ENCODE measurements at places on chromosomes 12 and 14.
A peak's percentile ranks its signal among the peaks of the same experiment; 100 is the strongest.

GRCh38 chr14:100526632-100527031 lies 60.6 kb downstream of the BEGAIN start:
- no peaks in the 10 kb centered on the region for H3K27me3 ChIP-seq
- H3K27ac ChIP-seq = no peak overlapping the region
- H3K36me3 ChIP-seq = peaks cover 4% of the 10 kb centered on the region
- H3K4me3 ChIP-seq = no peak overlapping the region
- peak; percentile 9 for DNase-seq
- no peaks in the 10 kb centered on the region for H3K4me1 ChIP-seq

DNA sequence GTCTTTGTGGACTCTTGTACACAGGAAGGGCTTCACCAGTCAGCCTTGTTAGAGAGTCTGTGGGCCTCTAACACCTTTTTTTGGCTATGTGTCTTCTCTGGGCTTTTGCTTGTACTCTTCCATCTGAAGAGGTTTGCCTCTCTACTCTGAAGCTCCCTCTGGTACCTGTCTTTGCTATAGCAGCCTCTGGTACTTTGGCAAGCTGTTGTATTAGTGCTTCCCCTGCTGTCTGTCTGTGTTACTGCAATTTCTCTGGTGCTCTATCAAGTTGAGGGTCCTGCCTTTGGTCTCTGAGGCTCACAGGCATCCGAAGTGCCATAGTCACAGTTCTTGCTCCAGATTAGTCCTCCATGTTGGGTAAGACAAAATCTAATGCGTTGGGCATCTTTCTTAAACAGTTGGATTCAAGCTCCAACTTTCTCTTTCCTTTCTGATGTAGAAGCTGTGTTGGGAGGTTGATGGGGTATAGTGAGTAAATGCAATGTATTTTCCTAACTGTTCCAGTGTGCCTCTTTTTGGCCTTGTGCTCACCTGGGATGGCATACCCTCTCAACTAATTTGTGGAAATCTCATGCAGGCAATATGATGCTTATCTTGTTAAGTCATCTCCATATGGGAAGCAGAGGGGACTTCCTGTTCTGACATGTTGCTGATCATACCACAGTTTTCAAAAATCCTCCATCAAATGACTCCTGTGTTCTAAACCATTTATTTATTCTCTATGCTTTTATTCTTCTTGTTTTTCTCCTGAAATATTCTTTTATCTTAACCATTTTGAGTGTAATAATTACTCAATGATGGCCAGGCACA lies 88.8 kb downstream of the ATF7IP start:
- DNase-seq = no peak
- H3K27ac ChIP-seq = peak overlapping the region; percentile 80
- peak overlapping the region; percentile 21 for H3K4me3 ChIP-seq
- H3K27me3 ChIP-seq = no peaks in the 10 kb centered on the region

- H3K27ac ChIP-seq = no peak overlapping the region
- no peaks in the 10 kb centered on the region for H3K36me3 ChIP-seq
- H3K4me1 ChIP-seq = no peaks in the 10 kb centered on the region
- DNase-seq = no peak
Observed at GRCh38 chr12:62844915-62845314, 90.0 kb downstream of the PPM1H start.

- DNase-seq = no peak
- no peak overlapping the region for H3K27ac ChIP-seq
- H3K4me1 ChIP-seq = no peaks in the 10 kb centered on the region
- H3K4me3 ChIP-seq = no peak overlapping the region
- no peaks in the 10 kb centered on the region for H3K27me3 ChIP-seq
Observed at GRCh38 chr14:102579696-102580549, 12.5 kb upstream of the RCOR1 start.

GRCh38 chr12:50089730-50090129 lies 4.6 kb downstream of the SMARCD1 start:
- no peak overlapping the region for H3K4me3 ChIP-seq
- peaks cover 34% of the 10 kb centered on the region for H3K4me1 ChIP-seq
- DNase-seq = no peak
- no peaks in the 10 kb centered on the region for H3K27me3 ChIP-seq
- no peak overlapping the region for H3K27ac ChIP-seq
- H3K36me3 ChIP-seq = peaks cover 88% of the 10 kb centered on the region

- H3K4me3 ChIP-seq = no peak overlapping the region
- H3K36me3 ChIP-seq = no peaks in the 10 kb centered on the region
- peaks cover 3% of the 10 kb centered on the region for H3K27me3 ChIP-seq
- DNase-seq = no peak
Observed at GRCh38 chr12:127342861-127343260, 924.1 kb upstream of the TMEM132C start.

DNA sequence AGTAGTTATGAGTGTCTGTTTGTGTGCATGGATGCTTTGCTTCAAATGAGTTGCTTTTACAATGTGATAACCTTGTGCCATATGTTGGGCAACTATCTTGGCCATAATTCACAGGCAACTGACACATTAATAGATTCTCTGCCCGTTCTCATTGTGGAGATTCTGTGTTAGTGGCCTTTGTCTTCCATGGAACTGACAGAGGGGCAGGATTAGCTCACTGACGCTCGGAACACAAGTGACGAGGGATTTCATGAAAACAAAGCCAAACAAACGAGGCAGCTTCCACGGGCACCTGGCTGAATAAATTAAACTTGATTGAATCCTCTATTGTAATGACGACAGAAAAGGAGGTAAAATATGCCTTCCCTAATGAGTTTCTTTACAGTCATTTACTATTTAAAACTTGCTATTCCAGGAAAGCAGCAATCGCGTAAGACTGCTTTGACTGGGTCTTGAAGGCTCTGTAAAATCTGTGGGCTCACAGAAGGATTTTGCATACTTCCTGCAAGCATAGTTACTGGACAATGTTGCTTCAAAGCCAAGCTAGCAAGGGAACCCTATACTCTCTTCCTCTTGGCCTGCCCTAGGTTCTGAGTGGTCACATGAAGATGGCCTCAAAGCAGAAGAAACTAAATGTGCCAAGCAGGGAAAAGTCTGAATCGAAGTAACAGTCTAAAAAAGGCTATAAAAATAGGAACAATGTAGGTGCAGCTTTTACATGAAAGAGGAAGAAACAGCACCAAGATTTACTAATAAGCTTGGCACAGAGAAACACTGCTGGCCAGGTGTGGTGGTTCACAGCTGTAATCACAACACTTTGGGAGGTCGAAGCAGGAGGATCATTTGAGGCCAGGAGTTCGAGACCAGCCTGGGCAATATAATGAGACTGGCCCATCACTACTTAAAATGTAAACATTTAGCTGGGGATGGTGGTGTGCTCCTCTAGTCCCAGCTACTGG lies 28.1 kb upstream of the SINHCAF start:
- H3K4me1 ChIP-seq = no peaks in the 10 kb centered on the region
- H3K27ac ChIP-seq = no peak overlapping the region
- no peak overlapping the region for H3K4me3 ChIP-seq

DNA sequence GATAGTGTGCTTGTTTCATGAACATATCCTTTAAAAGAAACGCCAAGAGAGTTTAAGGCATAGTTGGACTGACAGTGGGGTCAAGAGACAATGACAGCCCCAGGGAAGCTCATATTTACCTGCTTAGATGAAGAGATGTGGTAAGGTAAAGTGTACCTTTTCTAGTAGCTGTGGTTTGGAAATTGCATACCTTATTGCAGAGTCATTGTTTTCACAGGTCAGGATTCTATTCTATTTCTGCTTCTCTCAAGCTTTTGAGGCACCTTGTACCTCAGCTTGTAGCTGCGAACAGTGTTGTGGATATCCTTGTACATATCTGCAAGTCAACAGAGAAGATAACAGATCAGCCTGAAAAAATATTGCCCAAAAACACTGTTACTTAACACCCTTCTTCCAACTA lies 47.7 kb downstream of the ATP6V1D start:
- H3K4me1 ChIP-seq = no peaks in the 10 kb centered on the region
- no peak overlapping the region for H3K4me3 ChIP-seq
- peaks cover 52% of the 10 kb centered on the region for H3K36me3 ChIP-seq
- no peak overlapping the region for H3K27ac ChIP-seq
- H3K27me3 ChIP-seq = no peaks in the 10 kb centered on the region

- H3K27ac ChIP-seq = no peak overlapping the region
- H3K36me3 ChIP-seq = no peaks in the 10 kb centered on the region
- H3K27me3 ChIP-seq = peaks cover 12% of the 10 kb centered on the region
- H3K4me3 ChIP-seq = no peak overlapping the region
- H3K4me1 ChIP-seq = no peaks in the 10 kb centered on the region
- peak; percentile 88 for DNase-seq
Observed at GRCh38 chr14:106308839-106309389, 782.5 kb downstream of the TMEM121 start.

- H3K27ac ChIP-seq = peak overlapping the region; percentile 92
- H3K36me3 ChIP-seq = peaks cover 17% of the 10 kb centered on the region
- H3K27me3 ChIP-seq = no peaks in the 10 kb centered on the region
- peaks cover 29% of the 10 kb centered on the region for H3K4me1 ChIP-seq
Observed at GRCh38 chr12:110669193-110669502, 19.8 kb downstream of the HVCN1 start.

DNA sequence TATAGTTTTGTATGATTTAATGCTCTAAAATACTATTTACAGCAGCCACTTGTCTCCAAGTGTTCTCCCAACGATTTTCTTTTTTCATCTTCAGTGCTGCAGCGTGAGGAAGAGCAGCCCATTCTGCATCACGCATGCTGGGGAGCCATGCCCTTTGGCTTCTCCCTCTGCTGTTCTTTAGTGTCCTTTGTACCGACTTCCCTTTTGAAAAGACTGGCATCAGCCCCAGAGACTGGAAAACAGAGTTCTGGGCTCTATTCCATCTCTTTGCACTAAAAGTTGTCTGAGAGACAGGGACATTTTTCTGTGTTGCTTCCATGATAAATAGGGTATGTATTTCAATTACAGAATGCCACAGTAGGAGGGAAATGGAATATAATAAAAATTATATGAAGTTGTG lies 105.1 kb downstream of the RERG start:
- H3K27me3 ChIP-seq = peaks cover 7% of the 10 kb centered on the region
- no peaks in the 10 kb centered on the region for H3K4me1 ChIP-seq
- H3K36me3 ChIP-seq = no peaks in the 10 kb centered on the region
- no peak overlapping the region for H3K27ac ChIP-seq

DNA sequence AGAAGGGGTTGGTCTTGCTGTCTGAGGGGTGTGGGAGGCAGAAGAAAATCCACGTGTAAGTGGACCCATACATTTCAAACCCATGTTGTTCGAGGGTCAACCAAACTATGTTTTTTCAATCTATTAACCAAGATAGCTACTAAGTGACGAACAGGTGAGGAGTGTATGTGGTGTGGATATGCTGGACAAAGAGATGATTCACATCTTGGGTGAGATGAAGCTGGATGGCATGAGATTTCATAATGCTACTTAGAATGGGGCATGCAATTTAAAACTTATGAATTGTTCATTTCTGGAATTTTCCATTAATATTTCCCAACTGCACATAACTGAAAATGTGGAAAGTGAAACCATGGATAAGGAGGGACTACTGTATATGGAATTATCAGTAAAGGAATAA lies 17.9 kb upstream of the KTN1 start:
- no peak overlapping the region for H3K4me3 ChIP-seq
- no peak overlapping the region for H3K27ac ChIP-seq
- no peaks in the 10 kb centered on the region for H3K4me1 ChIP-seq

DNA sequence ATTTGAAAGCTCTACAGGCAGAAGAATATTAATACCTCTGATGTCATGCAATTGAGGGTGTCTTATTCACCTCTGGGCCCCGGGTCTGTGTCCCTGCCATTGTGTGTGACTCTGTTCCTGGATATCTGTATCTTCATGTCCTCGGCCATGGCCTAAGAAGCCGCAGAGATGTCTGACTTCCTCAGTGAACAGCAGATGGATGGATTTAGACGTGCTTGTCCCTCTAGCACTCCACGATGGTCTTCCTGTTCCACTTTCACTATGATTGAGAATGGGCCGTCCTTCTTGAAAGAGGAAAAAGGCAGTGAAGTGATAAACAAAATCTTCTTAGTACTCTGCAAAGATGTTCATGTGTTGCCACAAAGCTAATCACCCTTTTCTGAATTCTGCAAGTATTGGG lies 217.4 kb downstream of the SLC41A2 start:
- no peaks in the 10 kb centered on the region for H3K27me3 ChIP-seq
- H3K36me3 ChIP-seq = no peaks in the 10 kb centered on the region
- peak overlapping the region; percentile 89 for H3K27ac ChIP-seq
- H3K4me1 ChIP-seq = peaks cover 69% of the 10 kb centered on the region
- no peak for DNase-seq

DNA sequence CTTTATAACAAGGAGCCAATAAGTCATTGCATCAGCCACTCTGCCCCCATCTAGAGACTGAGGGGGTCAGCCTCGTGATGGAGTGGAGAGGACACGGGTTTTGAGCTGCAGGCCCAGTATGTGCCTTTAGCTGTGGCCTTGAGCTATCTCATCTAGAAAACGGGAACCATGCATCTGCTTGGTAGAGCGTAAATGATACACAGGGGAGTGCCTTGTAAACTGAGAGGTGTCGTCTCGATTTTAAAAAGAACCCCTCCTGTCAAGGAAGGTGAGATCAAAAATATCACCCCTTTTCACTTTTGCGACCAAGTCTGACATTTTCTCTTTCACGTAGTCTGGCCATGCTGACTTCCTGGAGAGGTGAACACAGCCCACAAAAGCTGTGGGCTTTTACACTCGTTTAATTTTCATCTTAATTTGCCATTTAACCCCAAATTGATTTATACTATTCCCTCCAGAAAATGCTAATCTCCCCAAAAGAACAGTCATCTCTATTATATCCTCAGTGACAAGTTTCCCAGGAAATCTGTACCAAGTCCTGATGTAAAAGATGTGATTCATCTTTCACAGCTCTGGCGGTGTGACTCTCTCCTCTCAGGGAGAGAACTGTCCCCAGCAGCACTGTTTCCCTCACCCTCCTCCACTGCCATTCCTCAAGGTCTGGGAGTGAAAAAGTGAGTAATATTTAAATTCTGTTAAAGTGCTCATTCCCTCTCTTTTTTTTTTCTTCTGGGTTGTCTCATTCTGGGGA lies 30.6 kb downstream of the VCPKMT start:
- H3K27me3 ChIP-seq = no peaks in the 10 kb centered on the region
- H3K4me1 ChIP-seq = peaks cover 95% of the 10 kb centered on the region
- peak overlapping the region; percentile 50 for H3K4me3 ChIP-seq
- peak; percentile 49 for DNase-seq
- H3K36me3 ChIP-seq = peaks cover 15% of the 10 kb centered on the region

- no peak overlapping the region for H3K27ac ChIP-seq
- no peak for DNase-seq
- no peak overlapping the region for H3K4me3 ChIP-seq
- H3K27me3 ChIP-seq = no peaks in the 10 kb centered on the region
- no peaks in the 10 kb centered on the region for H3K4me1 ChIP-seq
Observed at GRCh38 chr12:119775246-119775895, 101.7 kb downstream of the CIT start.

GRCh38 chr14:60616461-60616959 lies 32.8 kb downstream of the SIX1 start:
- no peak overlapping the region for H3K27ac ChIP-seq
- peaks cover 18% of the 10 kb centered on the region for H3K27me3 ChIP-seq
- no peaks in the 10 kb centered on the region for H3K36me3 ChIP-seq
- H3K4me3 ChIP-seq = no peak overlapping the region
- DNase-seq = no peak
- no peaks in the 10 kb centered on the region for H3K4me1 ChIP-seq
